ENCODE measurements at places on chromosomes 12 and 14. TPM values are rescaled to one million over a fixed set of nuclear protein-coding genes. Genes with fewer than 3 reads are reported as not detected.

DNA sequence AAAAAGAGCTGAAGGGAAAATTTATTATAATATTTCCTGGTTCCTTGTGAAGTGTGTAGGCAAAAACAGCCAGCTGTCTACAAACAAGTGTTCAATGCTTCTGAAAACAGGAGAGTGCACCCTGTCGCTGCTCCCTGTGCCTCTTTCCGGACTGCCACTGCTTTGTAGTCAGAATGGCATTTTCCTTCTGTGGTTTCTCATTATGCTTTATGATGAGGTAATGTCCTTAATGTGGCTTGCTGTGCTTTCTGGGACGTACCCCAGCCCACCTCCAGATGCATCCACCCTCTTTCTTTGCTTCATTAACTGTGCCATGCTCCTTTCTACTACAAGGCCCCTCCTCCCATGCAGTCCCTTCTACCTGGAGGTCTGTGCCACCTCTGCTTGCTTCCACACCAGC lies 148.1 kb downstream of the SYT1 start:
- DNase-seq = no peak

- DNase-seq = no peak
Measured at GRCh38 chr12:46547421-46548354, 175.1 kb upstream of the SLC38A2 start.

DNA sequence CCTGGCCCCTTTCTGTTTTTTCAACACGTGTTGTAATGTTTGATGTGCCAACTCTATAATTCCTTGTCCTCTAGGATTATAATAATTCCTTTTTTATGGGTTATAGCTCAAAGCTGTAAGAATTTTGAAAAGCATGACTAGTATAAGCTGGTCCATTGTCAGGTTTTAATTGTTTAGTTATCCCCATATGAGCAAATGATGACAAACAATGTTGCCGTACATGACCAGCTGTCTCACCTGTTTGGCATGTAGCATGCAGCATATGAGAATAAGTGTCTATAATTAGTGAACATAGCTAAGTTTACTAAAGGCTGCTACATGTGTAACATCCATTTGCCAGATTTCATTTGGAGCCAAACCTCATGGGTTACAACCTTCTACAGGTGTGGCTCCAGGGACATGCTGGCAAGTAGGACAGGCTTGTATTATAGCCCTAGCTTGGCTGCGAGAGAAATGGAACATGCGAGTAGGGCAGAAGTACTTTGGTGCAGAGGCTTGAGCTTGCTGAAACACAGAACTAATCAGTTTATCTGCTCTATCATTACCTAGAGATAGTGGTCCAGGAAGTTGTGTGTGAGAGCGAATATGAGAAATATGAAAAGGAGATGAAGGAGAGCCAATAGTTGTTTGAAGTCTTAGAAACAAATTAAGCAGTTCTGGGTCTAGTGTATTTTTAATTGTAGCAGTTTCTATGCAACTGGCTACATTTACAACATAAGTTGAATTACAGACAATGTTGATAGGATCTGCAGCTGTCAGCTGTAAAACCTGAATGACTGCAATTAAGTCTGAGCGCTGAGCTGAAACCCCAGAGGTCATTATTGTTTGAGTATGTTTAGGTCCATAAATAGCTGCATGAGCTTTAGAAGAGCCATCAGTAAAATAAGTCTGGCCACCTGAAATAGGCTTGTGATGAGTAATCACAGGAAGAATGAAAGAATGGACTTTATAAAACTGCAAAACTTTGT lies 22.6 kb upstream of the MAPKAPK5 start:
- no peak for DNase-seq

The CD27 gene
- total RNA-seq = not detected

DNA sequence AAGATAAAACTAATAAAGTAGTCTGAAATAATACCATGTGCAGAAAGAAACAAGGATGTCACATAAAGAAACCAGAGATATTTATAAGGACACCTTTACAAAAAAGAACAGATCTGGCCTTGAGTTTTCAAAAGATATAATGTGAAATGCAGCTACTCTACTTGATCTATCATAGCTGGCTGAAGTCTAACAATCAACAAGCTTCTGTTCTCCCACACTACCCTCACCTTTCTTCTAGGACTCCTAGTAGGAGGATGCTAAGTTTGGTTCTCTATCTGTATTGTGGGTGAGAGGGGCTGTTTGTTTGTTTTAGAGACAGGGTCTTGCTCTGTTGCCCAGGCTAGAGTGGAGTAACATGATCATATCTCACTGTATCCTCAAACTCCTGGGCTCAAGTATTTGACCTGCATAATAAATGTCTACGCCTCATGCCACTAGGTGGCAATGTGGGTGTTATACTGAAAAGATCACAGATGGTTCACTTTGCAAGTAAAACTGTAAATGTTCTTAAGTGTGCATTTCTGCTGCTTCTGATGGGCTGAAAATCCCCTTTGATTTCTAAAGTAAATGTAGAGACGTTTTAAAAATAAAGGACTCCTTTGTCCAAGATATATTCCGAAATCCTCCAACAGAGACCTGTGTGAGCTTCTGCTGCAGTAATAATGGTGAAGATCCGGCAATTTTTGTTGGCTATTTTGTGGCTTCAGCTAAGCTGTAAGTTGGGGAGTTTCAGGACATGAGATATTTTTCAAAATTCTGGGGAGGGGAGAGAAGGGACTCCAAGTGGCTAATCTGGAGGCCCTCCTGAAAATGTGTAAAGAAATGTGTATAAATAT lies 269.3 kb downstream of the DAD1 start:
- no peak for DNase-seq
